T-cell (primary cell): ENCODE measurements at places on chromosomes 3 and 15.

DNA sequence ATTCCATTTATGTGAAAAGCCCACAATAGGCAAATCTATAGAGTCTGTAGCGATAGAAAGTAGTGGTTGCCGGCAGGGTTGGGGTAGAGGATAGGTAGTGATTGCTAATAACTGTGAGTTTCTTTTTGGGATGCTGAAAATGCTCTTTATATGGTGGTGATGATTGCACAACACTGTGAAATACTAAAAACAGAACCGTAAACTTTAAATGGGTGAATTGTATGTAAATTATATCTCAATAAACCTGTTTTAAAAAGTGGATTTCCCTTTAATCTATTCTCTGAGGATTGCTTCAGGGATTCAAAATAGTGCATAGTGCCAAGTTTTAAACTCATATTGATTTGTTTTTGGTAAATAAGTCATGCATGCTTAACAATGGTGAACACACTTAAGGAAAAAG, 140.2 kb downstream of the LPP start:
- H3K27me3 ChIP-seq = no peaks in the 10 kb centered on the region
- no peak overlapping the region for H3K4me3 ChIP-seq
- H3K27ac ChIP-seq = no peak overlapping the region
- no peaks in the 10 kb centered on the region for H3K36me3 ChIP-seq
- peaks cover 11% of the 10 kb centered on the region for H3K4me1 ChIP-seq
- DNase-seq = no peak

- H3K4me3 ChIP-seq = no peak overlapping the region
- no peaks in the 10 kb centered on the region for H3K4me1 ChIP-seq
- H3K36me3 ChIP-seq = no peaks in the 10 kb centered on the region
- H3K27ac ChIP-seq = no peak overlapping the region
These were observed 59.0 kb downstream of the BDH1 start for GRCh38 chr3:197496746-197497125.

DNA sequence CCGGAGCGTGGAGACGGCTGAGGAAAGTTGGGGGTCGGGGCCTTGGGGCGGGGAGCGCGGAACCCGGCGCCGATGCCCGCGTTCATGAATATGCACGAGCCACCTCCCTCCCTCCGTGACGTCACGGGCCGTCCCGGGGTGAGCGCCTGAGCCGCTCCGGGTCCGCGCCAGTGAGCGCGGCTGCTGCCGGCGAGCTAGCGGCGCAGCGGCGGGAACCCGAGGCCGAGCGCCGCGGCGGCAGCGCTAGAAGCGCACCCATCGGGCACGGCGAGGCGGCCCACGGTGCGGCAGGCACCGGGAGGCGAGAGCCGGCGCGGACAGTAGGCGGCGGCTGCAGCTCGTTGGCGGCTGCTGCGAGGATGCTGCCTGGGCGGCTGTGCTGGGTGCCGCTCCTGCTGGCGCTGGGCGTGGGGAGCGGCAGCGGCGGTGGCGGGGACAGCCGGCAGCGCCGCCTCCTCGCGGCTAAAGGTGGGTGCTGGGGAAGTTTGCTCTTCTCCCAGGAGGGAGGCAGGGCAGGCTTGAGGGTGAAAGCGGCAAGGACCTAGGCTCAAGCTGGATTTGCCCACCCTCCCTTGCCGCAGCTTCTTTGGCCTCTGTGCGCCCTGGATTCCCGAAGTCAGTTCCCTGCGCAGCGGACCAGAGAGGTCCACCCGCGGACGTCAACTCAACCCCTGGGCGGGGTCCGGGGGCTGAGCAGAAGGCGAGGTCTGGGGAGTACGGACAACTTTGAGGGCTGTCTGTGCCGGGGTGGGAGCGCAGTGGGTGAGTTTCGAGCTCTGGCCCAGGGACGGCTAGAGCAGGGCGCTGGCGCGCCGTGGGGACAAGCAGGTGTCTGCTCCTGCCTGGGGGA, at the start of gene CLSTN2:
Gene CLSTN2, plus strand, starts transcription at position 170 of the 850 bp plus-strand sequence.
- no peak for DNase-seq
- no peak within 1 kb of the TSS for H3K27ac ChIP-seq
- no peak within 1 kb of the TSS for H3K4me3 ChIP-seq
- peaks cover 29% of the 10 kb centered on the region for H3K27me3 ChIP-seq
- no peaks in the 10 kb centered on the region for H3K4me1 ChIP-seq

DNA sequence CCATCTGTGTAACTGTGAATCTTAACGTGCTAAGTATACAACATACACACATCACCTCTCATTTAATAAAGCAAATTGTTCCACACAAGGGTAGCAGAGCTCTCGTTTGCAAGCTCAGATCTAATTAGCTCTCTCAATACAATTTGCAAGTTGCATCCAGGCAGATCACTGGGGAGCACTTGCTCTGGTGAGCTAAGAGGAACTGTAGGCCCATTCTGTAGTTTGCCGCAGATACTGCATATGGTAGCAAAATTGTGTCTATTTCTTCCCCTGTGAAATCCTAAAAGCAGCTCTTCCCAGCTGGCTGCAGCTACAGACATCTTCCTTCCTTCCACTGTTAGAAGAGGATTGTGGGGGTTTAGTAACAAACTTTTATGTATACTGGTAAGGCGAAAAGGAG, 288.7 kb upstream of the ADAMTS9 start:
- no peaks in the 10 kb centered on the region for H3K4me1 ChIP-seq
- no peak overlapping the region for H3K27ac ChIP-seq
- no peaks in the 10 kb centered on the region for H3K36me3 ChIP-seq
- no peak overlapping the region for H3K4me3 ChIP-seq
- no peak for DNase-seq

- H3K4me1 ChIP-seq = peaks cover 11% of the 10 kb centered on the region
- no peak for DNase-seq
- no peak overlapping the region for H3K27ac ChIP-seq
These were observed 468.6 kb downstream of the SHQ1 start for GRCh38 chr3:72379500-72380187.

DNA sequence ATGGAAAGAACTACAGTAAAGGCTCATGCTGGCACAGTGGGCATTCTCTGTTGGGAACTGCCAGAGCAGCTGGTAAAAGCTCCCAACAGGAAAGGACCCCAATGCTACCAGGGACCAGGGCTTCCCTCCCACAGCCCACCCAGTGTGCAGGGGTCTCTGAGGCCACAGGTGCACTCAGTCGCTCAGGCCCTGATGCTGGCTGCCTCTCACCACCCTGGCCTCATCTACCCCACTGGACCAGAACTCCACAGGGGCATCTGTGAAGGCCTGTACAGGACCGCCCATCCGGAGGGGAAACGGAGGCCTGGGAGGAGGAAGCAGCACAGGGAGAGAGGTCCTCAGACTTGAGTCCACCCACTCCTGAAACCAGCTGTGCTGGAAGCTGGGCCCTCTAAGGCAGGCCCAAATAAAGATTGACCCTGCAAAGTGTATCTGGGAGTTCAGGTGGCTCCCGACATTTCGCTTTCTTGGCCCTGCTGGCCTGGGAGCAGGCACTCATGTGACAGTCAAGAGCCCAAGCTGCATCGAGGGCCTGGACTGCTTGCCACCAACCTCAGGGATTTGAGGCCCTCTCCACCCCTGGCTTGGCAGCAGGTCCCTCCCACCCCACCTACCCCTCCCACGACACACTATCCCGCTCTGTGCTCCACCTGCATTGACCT, 12.7 kb downstream of the KLF15 start:
- DNase-seq = peak; percentile 1
- H3K27me3 ChIP-seq = peaks cover 17% of the 10 kb centered on the region
- no peaks in the 10 kb centered on the region for H3K36me3 ChIP-seq

GRCh38 chr3:77169823-77170222, 129.9 kb downstream of the ROBO2 start:
- no peak overlapping the region for H3K27ac ChIP-seq
- H3K36me3 ChIP-seq = no peaks in the 10 kb centered on the region
- DNase-seq = no peak
- no peaks in the 10 kb centered on the region for H3K27me3 ChIP-seq
- H3K4me1 ChIP-seq = no peaks in the 10 kb centered on the region
- H3K4me3 ChIP-seq = no peak overlapping the region

GRCh38 chr15:64697911-64698369, 77.4 kb downstream of the RBPMS2 start:
- no peaks in the 10 kb centered on the region for H3K27me3 ChIP-seq
- H3K36me3 ChIP-seq = peaks cover 5% of the 10 kb centered on the region
- DNase-seq = no peak
- no peak overlapping the region for H3K4me3 ChIP-seq
- H3K27ac ChIP-seq = no peak overlapping the region

DNA sequence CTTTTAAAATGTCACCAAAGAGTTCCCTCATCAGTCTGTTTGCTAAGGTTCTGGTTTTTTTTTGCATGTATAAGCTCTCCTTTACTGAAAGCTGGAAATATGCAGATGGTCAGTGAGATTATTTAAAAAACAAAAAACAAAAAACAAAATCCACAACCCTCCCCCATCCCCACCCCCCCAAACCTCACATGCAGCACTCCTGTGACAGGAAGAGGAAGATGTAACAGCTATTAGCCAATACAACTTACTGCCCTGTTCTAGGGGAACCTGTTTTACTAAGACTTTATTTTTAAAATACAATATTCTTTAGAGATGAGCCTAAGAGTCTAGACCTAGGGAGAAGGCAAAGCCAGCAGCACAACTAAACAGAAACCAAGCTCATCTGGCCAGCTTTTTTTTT, 39.5 kb downstream of the ANP32A start:
- no peak overlapping the region for H3K27ac ChIP-seq
- no peak overlapping the region for H3K4me3 ChIP-seq
- peaks cover 53% of the 10 kb centered on the region for H3K36me3 ChIP-seq
- no peak for DNase-seq

DNA sequence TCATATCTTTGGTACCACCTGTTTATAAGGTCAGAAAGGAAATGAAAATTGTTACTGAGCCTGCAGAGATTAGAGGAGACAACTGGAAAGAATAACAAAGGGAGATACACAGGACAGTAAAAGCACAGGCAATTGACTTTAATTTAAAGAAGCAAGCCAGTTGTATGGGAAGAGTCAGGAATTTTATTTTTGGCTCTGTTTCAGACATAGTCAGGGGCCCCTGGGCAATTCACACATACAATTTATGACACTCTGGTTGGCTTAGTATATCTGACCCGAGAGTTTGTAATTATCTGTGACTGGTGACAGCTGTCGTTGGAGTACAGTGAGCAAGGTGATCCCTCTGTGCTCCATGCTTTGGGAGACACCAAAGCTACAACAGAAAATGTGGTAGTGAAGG, 591.9 kb upstream of the NECTIN3 start:
- H3K27ac ChIP-seq = no peak overlapping the region
- no peaks in the 10 kb centered on the region for H3K4me1 ChIP-seq
- H3K27me3 ChIP-seq = no peaks in the 10 kb centered on the region
- no peak for DNase-seq
- H3K36me3 ChIP-seq = no peaks in the 10 kb centered on the region

DNA sequence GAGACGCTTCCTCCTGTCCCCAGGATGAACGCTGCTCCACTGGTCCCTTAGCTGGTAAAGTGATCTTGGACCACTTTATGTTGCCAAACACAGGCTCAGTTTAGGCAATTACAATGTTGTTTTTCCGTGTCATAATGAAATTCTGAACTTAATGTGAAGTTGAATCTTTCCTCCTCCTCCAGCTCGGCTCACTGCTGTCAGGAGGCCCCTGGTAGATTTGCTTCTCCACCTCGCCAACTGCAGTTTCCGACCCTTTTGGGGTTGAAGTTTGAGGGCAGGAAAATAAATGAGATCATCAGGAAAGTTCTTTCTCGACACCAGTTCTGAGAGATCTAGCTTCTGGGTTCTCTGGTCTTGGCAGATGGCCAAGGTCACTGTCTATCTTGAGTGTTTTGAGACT, 27.8 kb downstream of the CFAP161 start:
- H3K27me3 ChIP-seq = peaks cover 19% of the 10 kb centered on the region
- H3K36me3 ChIP-seq = no peaks in the 10 kb centered on the region
- H3K4me3 ChIP-seq = no peak overlapping the region
- H3K27ac ChIP-seq = no peak overlapping the region

DNA sequence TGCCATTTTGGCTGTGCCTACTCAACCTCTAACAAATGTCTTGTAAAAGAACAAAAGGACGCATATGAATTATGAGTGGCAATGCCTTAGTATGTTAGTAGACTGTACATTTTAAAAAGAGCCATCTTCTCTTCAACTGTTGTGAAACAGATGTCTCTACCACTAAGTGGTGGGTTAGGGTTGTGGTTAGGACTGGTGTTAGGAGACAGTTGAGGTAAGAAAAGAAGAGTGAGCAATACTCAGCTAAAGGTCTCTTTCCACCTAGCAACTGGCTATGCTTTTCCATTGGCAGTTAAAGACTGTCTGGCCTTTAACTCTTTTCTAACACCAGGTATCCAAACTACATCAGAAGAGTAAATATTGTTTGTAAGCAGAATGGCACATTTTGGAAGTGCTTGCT, 221.7 kb upstream of the TBC1D5 start:
- DNase-seq = no peak
- H3K4me1 ChIP-seq = no peaks in the 10 kb centered on the region
- H3K36me3 ChIP-seq = no peaks in the 10 kb centered on the region
- H3K27ac ChIP-seq = no peak overlapping the region

DNA sequence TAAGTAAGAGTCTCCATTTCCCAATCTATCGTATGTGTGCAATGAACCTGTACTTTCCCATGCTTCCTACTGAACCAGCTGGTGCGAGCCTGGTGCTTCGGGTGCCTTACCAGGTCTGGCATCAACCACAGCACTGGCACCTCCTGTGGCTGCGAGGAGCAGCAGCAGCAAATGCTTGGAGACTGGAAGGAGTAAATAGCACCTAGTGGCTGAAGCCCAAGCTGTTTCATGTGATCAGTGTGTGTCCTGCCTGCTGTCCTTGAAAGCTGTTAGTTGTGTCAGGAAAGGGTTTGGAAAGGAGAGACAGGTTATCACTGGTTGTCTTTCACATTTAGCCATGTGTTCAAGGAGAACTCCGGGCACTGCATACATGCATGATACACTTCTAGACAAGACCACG, 31.8 kb downstream of the PCOLCE2 start:
- no peak overlapping the region for H3K4me3 ChIP-seq
- H3K27ac ChIP-seq = no peak overlapping the region
- no peaks in the 10 kb centered on the region for H3K4me1 ChIP-seq
- no peaks in the 10 kb centered on the region for H3K27me3 ChIP-seq

DNA sequence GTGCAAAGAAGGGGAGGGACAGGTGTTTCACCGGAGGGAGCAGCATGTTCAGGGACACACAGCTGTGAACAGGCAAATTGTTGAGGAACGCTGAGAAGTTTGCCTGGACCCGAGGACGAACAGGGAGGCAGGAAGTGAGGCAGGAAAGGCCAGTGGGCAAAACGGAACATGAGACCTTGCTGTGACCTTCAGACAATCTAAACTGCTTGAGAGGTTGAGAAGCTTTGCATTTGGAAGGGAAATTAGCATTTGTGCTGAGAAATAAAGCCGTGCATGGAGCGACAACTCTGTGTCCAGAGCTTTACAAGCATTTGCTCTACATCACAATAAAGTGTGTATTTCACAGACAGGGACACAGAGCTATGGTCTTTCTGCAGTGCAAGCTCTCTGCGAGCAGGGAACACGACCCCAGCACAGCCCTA, 47.9 kb downstream of the CDC25A start:
- H3K4me3 ChIP-seq = no peak overlapping the region
- H3K27ac ChIP-seq = no peak overlapping the region
- no peaks in the 10 kb centered on the region for H3K36me3 ChIP-seq
- H3K27me3 ChIP-seq = peaks cover 7% of the 10 kb centered on the region
- no peaks in the 10 kb centered on the region for H3K4me1 ChIP-seq
- DNase-seq = no peak

DNA sequence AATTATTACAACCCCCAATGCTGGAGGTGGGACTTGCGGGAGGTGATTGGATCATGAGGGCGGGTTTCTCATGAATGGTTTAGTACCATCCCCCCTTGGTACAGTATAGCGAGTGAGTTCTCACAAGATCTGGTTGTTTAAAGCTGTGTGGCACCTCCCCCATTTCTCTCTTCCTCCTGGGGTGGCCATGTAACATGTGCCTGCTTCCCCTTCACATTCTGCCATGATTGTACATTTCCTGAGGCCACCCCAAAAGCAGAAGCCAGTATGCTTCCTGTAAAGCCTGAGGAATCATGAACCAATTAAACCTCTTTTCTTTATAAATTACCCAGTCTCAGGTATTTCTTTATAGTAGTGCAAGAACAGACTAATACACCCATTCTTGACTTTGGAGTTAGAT, 20.3 kb upstream of the PROK2 start:
- H3K4me1 ChIP-seq = no peaks in the 10 kb centered on the region
- peaks cover 14% of the 10 kb centered on the region for H3K27me3 ChIP-seq
- no peak overlapping the region for H3K27ac ChIP-seq
